ENCODE measurements at places on chromosomes 2 and 18.

DNA sequence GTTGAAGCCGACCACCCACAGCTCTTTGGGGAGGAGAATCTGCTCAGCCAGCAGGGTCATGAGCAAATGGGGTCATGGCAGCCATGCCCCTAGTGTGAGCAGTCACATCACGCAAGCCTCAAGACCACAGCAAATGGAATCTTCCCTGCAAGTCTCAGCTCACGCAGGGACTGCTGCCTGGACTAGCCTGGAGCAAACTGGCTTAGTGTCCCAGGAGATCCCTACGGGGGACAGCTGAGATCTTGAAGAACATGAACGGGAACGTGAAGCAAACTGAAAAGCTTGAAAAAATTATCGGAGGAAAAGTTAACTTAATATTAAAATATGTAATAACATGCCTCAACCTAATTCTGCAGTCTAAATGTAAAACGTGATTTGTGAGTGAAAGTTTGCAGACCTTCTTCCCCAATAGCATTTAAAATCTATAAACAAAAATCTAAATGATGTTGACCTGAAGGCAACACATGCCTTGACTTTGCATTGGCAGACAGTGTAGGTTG lies 118.4 kb downstream of the FAM124B start:
- no peak for DNase-seq

DNA sequence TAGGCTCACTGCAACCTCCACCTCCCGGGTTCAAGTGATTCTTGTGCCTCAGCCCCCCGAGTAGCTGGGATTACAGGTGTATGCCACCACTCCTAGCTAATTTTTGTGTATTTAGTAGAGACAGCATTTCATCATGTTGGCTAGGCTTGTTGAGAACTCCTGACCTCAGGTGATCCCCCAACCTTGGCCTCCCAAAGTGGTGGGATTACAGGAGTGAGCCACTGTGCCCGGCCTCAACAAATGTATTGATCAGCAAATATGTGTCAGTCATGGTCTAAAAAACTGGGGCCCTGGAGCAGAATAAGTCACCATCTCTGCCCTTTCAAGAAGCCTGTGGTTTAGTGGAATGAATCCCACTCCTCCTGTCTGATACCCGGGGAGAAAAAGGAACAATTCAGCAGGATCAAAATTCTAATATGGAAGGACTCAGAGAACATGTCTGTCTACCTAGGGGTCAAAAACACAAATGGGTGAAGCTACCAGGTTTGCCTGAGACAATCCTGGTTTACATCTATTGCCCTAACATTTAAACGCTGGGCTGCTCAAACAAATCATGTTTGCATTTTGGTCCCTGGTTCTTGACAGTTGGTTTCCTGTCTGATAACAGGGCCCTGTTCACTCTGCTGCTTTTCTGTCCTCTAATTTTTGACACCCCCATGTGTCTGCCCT lies 21.6 kb downstream of the GCKR start:
- DNase-seq: no peak

GRCh38 chr2:4827836-4828235 lies 864.3 kb upstream of the SOX11 start:
- DNase-seq: no peak

DNA sequence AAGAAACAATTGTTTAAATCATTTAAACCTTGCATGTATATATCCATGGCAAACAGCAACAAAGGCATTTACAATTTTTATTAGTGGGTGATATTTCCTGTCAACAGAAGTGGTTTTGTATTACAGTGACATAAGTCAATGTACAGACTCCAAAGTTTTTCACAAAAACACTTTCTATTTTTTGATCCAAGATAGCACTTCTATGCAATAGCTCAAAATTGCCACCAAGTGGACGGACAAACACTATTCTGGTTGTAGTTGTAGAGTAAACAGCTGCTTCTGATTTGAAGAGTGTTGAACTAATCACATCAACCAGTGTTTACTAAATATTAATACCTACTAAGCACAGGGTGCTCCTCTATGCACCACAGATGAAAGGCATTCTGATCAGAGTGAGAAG lies 421.4 kb downstream of the NCKAP5 start:
- no peak for DNase-seq

DNA sequence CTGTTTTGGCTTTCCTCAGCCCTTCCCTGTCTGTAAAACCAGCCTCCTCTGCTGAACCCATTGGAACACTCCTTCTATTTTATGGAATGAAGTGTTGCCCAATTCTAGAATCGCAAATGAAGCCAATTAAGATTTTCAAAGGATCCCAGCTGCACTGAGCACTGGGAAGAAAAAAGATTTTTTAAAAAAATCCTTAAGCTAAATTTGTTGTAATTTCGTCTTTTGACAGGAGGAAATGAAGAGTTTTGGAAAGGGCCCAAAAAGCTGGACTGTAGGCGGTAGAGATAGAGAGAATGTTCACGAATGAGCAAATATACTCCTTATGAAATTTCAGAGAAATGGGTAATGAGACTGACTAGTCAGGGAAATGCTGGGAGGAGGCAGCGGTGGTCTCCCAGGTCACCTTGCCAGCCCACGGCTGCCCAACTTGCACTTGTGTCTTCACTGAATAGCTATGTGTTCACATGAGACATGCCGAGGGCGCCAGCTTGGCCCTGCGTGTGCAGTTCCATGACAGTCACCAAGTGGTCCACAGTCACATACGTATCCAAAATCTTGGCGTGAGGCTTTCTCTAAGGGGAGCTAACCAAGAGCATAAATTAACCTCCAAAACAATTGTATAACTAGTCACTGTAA lies 69.9 kb downstream of the SGPP2 start:
- DNase-seq: no peak

- DNase-seq: no peak
Observed at GRCh38 chr2:197322143-197322542, 11.6 kb upstream of the ANKRD44 start.

- no peak for DNase-seq
Observed at GRCh38 chr2:19675003-19675629, 226.7 kb downstream of the TTC32 start.

- no peak for DNase-seq
Observed at GRCh38 chr18:39911716-39912115, 2043.3 kb upstream of the PIK3C3 start.

DNA sequence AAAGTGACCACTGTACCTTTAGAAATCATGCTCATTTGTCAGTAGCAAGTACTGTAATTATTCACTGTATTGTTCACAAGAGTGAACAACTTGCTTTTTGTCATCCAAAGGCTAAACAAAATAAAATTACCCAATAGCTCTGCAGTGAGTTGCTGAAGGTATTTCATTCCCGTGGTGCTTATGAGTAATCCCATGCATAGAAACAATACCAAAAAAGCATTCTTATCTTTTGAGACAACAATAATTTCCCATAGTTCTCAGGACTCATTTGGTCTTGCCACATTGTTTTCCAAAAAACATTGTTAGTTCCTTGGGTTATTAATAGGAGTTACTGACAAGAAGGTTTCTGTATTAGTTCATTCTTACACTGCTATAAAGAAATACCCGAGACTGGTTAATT lies 503.2 kb upstream of the FAM98A start:
- DNase-seq: no peak

DNA sequence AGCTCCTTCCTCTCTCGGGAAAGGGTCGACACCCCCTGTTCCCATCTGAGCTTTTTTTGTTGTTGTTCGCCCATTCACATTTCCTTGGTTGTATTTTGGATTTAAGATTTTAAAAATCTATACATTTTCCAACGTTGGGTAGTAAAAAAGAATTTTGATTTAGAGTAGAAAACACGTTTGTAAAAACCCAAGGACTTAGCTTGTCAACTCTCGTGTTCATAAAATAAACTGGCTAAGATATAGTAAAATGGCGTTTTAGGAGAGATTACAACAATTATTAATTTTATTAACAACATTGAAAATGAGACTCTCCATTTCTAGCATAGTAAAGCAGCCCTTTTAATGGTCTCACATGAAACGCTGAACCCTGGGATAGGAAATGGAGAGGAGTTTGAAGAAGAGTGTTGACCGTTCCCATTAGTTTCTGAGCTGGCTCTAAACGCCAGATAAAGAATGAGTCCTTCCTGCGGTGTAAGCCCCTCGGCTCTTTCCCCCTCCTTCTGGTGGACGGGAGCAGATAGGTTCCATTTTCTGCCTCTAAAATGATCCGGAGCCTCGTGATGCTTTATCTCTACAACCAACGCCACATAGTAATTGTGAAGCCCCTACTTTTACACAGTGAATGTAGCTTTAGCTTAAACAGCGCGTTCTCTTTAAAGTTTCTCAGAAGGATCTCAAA lies 24.0 kb upstream of the ZNF516 start:
- DNase-seq: no peak

- DNase-seq: no peak
Observed at GRCh38 chr18:32730620-32731091, 42.2 kb downstream of the KLHL14 start.

DNA sequence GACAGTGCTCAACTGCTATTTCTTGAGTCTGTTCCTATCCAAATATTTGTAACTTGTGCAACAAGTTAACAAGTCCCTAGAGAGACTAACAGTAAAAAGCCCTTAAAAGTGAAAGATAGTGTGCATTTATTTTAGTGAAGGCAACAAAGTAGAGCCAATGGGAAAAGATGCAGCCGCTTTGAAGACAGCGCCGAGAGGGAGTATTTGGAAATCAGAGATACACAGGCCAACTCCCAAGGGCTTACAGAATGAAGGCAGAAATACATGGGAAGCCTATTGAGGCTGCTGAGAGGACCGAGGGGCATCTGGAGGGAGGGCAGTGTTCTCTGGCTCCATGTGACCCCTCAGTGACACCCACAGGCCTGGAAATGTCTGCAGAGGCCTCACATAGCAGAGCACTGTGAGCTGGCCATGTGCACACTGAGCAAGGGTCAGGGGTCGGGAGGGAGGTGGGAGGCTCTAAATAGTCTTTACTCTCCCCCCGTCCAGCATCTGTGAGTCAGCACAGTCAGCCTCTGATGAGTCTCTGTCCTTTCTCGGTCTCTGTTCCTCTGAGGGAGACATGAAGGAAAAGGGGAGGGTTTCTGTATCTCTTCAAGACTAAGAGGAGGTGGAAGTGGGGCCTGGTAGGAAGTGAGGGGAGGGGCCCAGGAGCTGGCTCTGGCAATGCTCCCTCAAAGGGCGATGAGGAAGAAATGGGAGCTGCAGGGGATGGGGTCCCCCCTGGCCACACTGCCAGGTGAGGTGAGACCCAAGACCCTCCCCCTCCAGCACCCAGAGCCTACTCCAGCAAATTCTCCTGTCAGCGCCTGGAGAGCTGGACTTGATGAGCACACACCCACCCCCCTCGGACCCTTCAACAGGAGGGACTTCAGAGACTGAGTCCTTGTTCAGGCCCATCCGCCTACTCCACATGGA lies 133.6 kb downstream of the SP3 start:
- peak; percentile 33 for DNase-seq

DNA sequence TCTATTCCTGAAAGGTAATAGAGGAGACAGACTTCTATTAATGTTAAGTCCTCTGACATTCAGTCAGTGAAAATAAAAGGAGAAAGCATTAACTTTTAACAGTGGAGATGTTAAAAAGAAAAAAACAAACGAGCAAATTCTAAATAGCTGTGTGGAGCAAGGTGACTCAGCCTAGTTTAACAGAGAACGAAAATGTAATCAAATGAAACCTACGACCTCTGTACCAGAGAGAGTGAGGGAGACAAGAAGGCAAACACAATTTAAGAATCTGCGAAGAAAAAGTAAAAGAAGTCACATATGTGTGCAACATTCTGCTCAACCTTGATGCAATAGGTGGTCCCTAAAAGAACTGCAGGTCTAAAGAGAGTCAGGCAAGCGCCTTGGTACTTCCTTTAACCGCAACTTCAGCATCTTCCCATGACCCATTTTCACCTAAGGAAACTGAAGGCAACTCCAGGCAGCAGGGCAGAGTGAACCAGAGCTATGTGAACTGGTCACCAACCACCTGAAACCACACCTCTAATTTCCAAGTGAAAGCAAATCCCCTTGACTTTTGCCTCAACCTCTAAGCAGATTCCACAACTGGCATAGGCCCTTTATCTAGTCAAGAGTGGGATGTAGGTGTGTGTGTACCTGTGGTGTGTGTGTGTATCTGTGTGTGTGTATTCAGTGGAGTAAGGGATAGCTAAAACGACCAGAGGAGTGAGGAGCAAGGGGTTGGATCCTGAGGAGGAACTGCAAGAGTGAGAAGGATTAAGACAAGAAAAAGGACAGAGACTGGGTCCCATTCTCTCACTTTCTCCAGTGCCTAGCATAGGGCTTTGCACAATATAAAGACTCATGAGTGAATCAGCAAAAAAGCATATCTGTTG lies 43.0 kb downstream of the FIGN start:
- DNase-seq: no peak

DNA sequence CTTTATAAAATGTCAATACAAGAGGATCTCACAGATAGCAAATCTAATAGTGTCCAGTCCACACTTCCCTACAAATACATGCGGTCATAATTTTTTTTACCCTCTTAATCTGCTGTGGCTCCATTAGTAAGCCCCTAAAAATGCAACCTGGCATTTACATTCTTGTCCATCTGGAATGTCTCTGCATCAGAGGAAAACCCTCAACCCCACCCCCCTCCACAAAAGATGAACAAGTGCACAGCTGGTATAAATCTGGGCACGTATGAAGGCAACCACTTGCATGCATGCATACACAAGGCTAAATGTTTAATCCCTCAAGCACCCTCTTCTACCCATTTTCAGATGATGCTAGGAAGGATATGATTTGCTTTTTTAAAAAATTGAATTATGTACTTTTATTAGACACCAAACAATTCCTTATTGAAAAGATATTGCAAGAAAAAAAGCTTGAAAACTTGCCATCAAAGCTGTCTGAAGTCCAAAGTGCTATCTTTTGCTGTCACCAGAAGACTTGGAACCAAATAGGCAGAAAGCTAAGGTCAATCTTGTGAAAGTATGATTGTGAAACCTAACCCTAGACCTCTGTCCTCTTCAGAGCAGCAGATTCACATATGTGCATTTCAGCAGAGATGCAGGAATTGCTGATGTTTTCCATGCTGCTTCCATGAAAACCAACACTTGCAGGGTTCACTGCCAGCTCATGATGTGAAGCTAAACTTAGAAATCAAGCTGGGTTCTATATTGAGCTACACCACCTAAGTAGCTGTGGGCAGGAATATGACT lies 39.0 kb downstream of the IRS1 start:
- peak; percentile 63 for DNase-seq

DNA sequence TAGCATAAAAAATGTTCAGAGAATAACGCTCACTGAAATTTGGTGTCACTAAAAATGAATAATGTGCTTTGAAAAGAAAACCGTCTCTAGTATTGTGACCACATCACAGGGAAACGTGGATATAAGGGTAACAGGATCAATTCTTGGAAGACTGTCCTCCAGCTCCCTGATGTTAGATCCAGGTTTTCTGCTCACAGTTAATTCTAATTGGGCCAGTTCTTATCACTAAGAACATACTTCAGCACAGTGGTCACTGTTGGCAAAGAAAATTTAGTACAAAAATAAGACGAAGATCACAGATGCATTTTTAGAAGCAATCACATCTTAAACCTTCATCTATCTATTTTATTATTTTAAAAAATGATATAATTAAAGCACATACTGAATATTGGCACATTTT lies 57.0 kb upstream of the CD226 start:
- DNase-seq: no peak
